ENCODE measurements at places on chromosomes 1 and 21. TPM values are rescaled to one million over a fixed set of nuclear protein-coding genes. Genes with fewer than 3 reads are reported as not detected.

The PYHIN1 gene
- total RNA-seq, result 0.20 TPM

The CD1C gene
- total RNA-seq, result not detected

The YBX1 gene
- 853 TPM for total RNA-seq

The KCNH1 gene
- total RNA-seq, result not detected

The SPRR2E gene
- not detected for total RNA-seq

The CDC42SE1 gene
- total RNA-seq, result 29.8 TPM

The SMPDL3B gene
- total RNA-seq, result not detected

The S100A14 gene
- total RNA-seq, result 0.39 TPM

The SHISA4 gene
- total RNA-seq, result 6.6 TPM

The BSND gene
- total RNA-seq, result not detected

The CELA2B gene
- total RNA-seq, result not detected

The EYA3 gene
- 18.4 TPM for total RNA-seq

The KRTAP10-8 gene
- not detected for total RNA-seq
